ENCODE measurements at places on chromosomes 1 and 21.

DNA sequence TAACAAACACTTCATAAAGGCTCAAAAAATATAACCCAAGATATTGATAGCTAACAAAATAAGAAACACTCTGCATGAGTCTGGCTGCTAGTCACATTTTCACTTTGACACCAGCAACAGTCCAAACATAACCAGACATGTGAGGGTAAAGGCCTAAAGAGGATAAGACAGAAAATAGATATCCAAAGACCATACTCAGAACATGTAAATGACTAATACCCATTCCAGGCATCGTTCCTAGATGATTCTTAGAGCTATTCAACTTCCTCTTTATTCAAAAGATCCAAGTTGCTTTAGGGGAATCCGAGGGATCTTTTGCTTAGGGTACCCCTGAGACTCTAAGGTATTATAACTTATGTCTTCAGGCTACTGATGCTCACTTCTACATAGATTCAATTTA lies 5.1 kb downstream of the COL24A1 start:
- no peak for DNase-seq

DNA sequence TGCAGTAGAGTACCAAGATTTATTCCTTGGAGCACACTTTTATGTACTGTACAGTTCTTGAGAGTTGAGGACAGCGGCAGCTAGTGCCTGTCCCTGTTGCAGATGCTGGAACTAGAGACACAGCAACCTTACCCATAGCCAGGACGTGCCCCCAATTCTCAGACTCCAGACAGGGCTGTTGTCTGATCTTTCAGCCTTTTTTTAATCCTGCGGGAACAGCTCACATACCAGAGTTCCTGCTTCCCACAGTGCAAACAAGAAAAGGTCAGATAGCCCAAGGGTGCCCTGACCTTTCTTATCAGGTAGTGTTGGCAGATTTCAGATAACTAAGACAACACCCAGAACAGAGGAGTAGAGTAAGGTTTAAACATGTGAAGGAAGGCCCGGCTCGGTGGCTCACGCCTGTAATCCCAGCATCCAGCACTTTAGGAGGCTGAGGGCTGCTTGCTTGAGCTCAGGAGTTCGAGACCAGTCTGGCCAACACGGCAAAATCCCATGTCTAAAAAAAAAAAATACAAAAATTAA lies 78.5 kb downstream of the DOP1B start:
- no peak for DNase-seq

- DNase-seq = no peak
These were observed 12.6 kb upstream of the IFNAR1 start for GRCh38 chr21:33312121-33312520.

DNA sequence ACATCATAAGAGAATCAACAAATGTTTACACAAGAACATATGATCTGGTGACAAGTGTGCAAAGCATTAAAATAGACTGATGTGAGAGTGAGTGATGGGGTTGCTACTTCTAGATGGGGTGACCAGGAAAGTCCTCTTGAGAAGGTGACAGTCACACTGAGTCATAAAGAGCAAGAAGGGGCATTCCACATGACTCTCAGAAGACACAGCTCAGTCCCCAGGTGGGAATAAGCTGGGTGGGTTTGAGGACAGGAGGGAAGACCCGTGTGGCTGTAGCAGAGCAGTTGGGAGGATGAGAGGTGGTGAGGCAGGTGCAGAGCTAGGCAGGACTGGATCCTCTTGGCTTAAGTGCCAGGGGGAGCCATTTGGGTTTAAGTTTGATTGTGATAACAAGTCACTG lies 53.1 kb downstream of the TNR start:
- no peak for DNase-seq

GRCh38 chr1:204660509-204660908 lies 25.0 kb downstream of the LRRN2 start:
- DNase-seq = no peak

GRCh38 chr1:184326278-184326677 lies 60.6 kb upstream of the C1orf21 start:
- no peak for DNase-seq

DNA sequence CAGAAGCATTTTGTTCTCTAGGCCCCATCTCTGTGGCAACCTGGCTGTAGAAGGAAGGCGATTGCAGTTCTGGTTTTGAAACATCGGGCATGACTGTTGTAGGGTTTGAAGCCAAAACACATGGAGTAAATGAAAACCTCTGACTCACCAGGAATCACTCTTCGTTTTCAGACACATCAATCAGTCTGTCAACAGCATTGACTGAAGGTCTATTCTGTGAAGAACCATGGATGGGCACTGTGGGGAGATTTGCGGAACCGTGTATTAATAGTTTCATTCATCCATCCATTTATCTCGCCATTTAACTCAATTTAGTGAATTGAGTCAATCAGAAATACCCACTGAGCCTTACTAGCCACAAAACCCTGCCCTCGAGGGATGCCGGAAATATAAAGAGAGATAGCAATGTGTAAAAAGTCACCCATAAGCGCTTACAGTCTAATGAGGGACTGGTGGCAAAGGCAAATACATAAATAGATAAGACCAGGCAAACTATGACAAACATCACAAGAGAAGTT lies 364.6 kb upstream of the PROX1 start:
- no peak for DNase-seq

GRCh38 chr1:33098371-33098770 lies 17.4 kb downstream of the AZIN2 start:
- DNase-seq = no peak

GRCh38 chr1:31752952-31753475 lies 11.1 kb downstream of the ADGRB2 start:
- no peak for DNase-seq

DNA sequence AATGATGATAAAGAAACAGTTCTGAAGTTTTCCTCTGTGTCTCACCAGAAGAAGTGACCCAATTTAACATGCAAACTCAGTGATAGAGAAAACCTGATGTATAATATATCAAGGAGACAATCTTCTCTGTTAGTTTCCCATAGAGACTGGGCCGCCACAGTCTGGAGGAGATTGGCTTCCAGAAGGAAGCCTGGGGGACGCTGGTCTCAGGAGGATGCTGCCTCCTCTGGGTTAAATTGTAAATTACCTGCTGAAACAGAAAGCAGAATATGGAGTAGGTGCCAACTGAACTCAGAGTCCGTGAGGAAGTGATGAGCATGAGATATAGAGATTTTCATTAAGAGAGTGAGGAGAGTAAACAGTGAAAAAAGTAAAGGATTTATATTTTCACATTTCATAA lies 15.8 kb downstream of the OR14I1 start:
- DNase-seq = peak; percentile 28

GRCh38 chr1:22721122-22721873 lies 10.7 kb downstream of the EPHB2 start:
- DNase-seq = no peak

GRCh38 chr1:50109116-50109515 lies 396 bp downstream of the ELAVL4 start:
- DNase-seq = no peak

DNA sequence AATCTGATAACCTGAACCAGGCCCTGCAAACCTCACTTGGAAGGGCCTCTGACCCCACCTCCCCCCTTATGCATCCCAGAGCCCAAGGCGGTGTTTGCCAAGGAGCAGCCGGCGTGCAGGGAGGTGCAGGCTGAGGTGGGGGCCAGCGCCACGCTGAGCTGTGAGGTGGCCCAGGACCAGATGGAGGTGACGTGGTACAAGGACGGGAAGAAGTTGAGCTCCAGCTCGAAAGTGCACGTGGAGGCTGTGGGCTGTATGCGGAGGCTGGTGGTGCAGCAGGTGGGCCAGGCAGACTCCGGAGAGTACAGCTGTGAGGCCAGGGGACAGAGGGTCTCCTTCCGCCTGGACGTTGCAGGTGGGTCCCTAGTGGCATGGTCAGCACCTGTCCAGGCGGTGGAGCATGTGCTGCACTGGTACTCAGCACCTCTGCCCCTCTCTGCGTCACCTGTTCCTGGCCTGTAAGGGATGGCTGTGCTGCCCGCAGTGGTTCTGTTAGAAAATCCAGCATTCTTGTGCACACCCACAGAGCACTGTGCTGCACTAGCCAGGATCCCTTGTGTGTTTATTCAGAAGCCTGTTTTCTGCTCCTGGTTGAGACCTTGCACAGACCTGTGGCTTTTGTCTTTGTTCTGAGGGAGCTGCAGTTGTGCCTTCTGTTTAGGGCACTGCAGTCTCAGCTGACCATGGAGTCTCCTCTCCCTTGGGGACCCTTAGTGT lies 11.6 kb downstream of the OBSCN start:
- DNase-seq = no peak

- DNase-seq = no peak
These were observed 120.3 kb downstream of the ZBTB18 start for GRCh38 chr1:244171241-244171985.

GRCh38 chr1:76835203-76835602 lies 32.1 kb upstream of the ST6GALNAC5 start:
- DNase-seq = no peak

DNA sequence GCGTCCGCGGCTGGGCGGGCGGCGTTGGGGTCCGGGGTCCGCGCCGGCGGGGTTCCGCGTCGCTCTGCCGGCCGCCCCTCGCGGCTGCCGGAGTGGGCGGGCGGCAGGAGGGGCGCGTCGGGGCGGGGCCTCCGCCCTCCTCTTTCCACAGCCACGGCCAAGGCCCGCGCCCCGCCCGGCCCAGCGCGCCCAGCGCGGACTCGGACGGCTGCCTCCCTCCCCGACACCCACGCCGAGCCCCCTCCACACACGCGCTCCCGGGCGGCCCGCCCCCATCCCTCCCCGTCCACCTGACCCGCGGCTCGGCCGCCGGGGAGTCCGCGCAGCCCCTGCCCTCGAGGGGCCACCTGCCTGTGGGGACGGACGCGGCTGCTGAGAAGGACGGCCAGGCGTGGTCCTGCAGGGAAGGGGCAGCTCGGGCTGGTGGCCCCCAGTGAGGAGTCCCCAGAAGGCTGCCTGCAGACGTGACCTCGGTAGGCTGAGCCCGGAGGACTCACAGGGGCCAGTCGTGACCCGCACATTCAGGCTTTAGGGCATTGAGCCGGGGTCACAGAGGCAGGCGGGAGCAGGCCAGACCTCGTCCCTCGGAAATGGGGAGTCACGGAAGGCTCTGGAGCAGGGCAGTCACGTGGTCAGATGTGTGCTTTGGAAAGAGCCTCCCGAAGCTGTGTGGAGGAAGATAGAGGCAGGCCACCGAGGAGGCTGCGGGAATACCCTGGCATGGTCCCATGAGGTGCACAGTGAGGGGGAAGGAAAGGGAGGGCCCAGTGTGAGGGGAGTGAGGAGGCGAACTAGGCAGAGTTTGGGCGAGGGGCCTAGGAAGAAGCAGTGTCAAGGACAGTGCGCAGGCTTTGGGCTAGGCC lies at the start of gene COL8A2:
Gene COL8A2, minus strand, starts transcription at position 94 of the 863 bp plus-strand sequence. CDS start 24,980 bp downstream, outside the sequence.
- no peak for DNase-seq

- no peak for DNase-seq
These were observed 13.0 kb upstream of the CCDC190 start for GRCh38 chr1:162873671-162874666.

DNA sequence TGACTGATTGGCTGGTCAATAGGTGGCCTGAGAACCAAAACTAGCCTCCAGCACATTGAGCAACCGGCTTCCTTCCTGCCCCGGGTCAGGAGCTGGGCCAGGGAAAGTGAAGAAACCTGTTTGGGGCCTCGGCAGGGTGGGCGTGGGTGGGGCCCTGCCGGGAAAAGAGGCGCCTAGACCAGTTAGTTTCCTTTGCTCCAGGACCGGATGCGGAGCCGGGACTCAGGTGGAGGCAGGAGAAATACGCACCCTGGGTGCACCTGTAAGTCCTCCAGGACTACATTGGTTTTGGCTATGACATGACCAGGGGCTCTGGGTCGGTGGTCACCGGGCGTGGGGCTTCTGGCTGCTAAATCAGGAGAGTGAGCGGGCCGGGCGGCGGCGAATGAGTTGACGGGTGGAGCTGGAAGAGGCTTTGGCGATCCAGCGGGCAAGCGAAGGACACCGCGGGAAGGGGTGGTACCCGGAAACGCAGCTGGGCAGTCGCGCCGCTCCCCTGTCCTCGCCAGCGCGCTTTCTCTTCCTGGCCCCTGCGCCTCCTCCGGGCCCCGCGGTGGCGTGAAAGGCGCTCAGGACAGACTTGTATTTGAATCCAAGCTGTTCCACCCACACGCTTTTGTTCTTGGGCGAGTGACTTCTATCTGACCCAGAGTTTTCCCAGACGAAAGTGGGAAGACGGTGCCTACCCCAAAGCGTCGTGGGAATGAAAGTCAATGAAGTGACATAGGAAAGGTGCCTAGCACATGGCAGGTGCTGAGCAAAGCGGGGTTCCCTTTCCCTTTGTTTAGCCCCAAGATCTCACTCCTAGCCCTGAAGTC lies 30.6 kb upstream of the JUN start:
- DNase-seq = no peak

- DNase-seq = no peak
These were observed 109.0 kb downstream of the TMEM53 start for GRCh38 chr1:44565259-44565750.
